ENCODE measurements at places on chromosomes 2 and 18.
A peak's percentile ranks its signal among the peaks of the same experiment; 100 is the strongest.

- no peak for DNase-seq
These were observed 36.1 kb downstream of the SDC1 start for GRCh38 chr2:20188851-20189250.

GRCh38 chr2:12507295-12507694 lies 209.4 kb upstream of the TRIB2 start:
- peak; percentile 93 for DNase-seq

GRCh38 chr18:79803611-79804051 lies 5.9 kb downstream of the KCNG2 start:
- DNase-seq = no peak

DNA sequence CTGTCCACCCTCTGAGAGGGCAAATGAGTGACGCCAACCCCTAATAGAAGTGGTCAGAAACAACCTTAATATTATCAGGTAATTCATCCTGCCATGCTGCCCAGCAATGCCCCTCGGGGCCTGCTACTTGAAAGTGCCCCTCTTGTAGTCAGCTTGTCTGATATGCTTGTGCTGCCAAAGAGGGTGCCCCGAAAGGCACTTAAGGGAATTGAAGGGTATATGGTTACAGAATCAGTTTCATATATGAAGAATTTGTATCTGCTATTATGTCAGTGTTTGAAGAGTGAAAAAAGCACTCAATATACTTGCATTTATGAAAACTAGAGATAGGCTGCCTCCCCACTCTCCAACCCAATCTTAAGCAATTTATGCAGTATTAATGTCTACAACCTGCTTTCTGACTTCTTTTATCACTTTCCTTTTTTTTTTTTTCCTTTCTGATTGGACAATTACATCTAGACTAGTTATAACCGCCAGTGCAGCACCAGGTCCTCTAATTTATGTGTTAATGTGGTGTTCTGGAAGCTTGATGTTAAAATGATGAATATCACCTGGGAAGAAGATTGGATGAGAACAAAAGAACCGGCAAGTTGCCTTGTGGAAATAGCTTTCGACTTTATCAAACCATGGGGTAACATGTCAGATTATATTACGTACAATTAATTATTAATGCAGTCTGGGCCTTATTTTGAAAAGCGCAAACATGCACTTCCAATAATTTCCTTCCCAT lies 646.9 kb upstream of the ACVR2A start:
- DNase-seq = no peak

GRCh38 chr2:63861220-63861822 lies 19.6 kb downstream of the UGP2 start:
- DNase-seq = peak; percentile 48

DNA sequence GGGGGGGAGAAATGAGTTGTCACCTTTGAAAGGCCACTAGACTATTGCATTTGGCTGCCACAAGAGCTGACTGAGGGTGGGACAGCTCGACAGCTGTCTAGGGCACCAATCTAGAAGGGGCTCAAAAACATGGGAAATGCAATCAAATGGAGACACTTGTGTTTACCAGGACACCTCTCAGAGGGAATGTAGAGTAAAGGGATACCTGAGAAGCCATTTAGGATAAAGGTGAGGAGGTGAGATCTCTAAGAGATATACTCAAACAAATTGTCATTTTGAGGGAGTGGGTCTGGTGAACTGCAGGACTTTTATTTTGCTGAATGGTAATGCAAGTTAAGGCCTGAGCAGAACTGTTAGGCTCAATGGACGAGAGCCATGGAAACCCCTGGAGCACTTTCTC lies 159.8 kb downstream of the DDX1 start:
- no peak for DNase-seq

DNA sequence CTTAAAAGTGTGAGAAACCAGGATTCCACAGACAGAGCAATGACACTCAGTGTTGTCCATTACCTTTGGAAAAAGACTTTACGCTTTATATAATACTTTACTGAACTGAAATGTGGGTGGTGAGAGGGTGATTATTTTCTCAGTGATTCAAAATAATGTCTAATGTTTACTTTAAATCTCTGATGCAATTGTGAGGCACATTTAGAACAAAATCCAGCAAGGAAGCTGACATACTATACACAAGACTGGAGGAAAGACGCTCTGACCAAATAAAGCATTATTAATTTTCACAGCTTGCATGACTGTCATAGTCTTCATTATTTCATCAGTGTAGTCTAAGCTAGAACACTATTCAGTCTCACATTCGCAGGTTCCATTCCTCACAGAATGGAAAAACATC lies 34.1 kb upstream of the STAT1 start:
- DNase-seq = no peak

GRCh38 chr2:67936969-67937368 lies 125.8 kb downstream of the C1D start:
- no peak for DNase-seq

DNA sequence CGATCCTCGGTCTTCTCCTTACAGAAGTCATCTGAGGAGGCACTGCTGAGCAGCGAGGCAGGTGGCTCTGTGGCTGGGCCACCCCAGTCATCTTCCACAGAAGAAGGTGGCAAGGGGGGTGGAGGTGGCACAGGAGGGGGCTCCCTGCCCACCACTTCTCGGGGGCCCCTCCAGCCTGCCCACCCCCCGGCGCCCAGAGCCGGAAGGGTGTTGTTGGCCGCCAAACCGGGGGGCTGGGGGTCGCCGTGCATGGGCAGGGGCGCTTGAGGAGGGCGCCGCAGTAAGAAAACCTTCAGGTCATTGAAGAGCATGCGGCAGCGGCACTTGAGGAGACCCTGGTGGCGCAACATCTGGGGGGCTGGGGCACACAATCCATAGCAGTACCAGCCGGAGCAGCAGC lies 2.5 kb downstream of the MARCHF4 start:
- DNase-seq = no peak

- DNase-seq = no peak
These were observed 87.4 kb downstream of the COL6A3 start for GRCh38 chr2:237326266-237327171.

DNA sequence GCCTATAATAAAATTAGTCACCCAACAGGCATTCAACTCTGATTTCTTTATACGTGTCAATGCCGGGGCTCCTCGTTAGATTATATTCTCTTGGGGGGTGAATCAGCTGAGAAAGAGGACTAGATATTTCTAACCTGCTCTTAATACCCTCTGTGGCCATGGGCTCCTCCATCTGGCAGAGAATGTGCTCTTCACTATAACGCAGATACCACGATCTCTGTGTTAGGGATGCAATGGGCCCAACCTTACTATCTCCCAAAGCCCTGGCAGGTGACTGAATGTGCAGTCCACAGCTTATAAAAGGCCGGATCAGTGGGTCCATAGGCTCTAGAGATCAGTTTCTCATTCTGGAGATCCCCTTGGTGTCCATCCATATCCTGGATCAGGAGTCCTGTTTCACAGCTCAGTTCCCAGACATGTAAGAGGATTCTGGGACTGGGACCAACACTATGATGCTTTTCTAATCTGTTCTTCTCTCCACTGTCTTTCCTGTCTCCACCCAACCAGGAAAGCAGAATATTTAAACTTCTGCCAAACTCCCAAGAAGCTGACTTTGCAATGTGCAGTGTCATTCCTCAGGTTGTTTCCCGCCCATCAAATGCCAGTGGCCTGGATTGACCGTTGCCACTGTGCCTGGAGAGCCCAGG lies 71.4 kb upstream of the CELF4 start:
- no peak for DNase-seq

DNA sequence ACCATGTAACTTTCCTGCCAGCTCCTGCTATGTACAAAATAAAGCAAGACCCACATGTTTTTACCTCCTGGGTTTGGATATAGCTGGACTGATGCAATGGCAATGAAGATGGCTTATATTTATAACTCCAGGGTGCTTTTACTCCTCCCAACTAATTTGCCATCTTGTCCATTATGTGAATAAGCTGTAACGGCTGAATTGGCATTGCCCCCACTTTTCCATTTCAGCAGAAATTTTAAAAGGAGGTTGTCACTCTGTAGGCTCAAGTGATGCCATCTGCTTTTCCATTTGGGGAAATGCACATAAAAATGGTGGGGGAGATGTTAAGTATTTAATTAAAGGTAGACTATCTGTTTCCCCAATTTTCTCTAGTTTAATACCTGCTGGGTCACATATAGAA lies 345.5 kb downstream of the ERBB4 start:
- DNase-seq = no peak

DNA sequence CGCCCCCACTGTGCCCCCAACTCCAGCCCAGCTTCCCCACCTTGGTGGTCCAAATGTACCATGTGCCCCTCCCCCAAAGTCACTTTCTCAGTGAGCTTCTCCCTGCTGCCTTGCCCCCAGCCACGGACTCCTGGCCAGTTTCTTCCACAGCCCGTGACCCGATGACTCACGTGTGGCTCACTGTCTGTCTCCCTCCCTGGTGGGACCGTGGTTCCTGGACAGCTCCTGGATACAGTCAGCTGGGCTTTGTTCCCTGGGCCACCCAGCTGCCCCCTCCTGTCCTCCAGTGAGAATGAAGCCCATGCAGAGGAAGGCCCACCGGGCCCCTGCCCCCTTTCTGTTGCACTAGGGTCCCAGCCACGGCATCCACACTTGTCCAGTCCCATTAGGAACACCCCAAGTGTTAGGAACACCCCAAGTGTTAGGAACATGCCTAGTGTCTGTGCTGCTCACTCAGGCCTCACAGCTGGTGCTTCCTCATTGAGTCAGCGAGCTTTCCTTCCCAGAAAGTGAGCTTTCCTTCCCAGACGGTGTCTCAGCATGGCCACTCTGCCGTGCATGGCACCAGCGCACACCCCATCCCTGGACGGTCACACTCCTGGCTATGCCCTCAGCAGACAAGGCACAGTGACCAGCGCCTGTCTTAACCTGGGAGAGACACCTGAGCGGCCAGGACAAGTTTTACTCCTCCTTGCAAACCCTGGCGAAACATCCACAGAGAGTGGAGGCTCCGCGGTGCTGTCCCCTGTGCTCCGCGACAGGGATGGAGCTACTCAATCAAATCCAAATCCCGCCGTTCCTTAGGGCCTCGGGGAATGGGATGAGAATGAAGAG lies 44.8 kb upstream of the CTDP1 start:
- DNase-seq = no peak

- no peak for DNase-seq
These were observed 89.9 kb upstream of the CDCA7 start for GRCh38 chr2:173264603-173265366.

DNA sequence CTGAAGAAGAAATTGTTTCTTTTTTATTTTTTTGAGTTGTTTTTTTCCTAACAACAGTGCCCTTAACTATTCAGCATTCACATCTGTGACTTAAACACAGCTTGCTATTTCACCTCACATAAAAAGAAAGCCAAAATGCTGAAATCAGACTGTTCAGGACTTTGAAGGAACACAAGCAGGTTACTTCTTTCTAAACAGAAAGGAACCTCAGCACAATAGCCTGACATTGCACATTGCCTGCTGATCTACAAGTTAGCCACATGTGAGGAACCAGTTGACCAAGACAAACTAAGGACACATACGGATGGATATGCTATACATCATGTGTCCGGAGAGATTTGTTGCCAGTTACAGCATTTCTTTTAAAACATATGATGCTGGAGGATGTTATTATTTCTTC lies 331.1 kb downstream of the FSIP2 start:
- no peak for DNase-seq

DNA sequence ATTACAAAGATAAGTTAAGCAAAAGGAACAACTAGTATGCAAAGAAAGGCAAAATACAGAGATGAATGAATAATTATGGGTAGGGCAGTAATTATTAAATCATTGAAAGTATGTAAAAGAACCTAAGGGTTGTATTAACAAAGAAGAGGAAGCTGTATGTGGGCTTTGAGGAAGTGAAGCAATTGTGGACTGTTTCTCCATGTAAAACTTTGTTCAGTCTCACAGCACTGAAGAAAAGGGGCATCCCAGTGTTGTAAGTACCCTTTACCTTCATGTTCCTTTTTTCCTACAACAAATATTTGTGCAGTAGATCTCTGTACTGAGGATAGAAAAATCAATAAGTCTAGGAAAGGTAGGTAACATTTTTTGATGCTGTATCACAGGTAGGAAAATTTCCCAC lies 388.7 kb upstream of the NRP2 start:
- DNase-seq = no peak

DNA sequence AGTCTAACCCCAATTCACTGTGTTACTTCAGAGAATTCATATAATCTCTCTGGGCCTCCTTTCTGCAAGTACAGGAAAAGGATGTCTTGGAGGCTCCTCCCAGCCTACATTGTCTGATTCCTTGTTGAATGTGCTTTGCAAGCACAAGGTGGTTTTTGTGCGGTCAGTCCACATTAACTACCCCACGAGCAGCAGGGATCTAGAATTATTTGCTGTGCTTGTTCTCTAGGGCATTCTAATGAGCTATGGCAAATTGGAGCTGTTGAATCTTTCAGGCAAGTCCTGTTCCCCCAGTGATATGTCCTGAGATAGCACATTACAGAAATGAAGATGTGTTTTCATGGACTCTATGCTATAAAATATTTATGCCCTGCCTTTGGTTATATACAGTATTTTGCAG lies 349.4 kb downstream of the SLC4A3 start:
- DNase-seq = no peak

DNA sequence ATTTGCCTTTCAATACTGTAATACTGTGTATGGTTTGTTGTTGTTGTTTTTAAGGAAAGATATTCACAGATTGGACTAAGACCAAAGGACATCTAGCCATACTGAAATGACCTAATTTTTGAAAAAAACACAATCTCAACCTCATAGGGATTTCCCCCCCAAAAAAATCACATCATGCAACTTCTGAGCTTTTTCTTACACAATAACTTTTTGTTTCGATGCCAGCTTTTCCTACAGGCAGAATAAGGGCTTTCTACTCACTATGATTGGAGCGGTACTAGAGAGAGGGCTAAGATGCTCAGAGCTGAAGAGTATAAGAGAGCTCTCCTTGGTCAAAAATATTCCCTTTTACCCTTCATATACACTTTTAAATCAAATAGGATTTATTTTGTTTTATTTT lies 32.4 kb upstream of the SLC3A1 start:
- no peak for DNase-seq

- peak; percentile 99 for DNase-seq
These were observed 6.0 kb upstream of the SLC35F6 start for GRCh38 chr2:26757873-26758789.

DNA sequence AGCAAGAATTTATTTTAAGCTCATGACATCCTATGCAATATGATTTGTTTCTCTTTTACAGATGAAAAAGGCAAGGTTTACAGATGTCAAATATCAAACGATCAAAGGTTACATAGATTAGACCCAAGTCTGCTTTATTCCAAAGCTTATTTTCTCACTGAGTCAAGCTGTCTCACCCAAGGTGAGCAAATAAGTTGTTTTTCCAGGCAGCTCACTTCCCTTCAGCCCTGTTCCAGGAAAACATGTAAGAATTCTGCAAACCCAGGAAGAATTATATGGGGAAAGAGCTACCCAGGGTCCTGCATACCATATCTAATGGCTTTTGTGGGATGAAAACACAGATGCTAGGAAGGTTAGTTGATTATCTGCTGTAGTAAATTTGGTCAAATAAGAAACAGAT lies 57.7 kb upstream of the SCN9A start:
- no peak for DNase-seq

- no peak for DNase-seq
These were observed 124.9 kb downstream of the PLB1 start for GRCh38 chr2:28620801-28621171.

DNA sequence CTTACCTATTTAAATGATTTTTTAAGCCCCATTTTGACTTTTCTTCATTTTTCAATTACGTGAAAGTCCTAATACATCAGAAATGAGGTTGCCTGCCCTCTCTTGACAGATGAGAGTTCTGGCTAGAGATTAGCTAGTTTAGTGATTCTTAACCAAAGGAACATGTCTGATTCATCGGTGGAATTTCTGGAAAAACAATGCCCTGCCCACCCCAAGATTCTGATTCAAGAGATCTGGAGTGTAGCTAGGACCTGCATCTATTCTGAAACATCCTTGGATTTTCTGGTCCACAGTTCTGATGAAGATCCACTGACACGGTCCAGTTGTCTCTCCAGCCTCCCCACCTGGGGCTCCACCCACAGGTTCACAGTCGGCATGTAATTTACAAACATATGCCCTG lies 111.2 kb downstream of the KLF7 start:
- peak; percentile 21 for DNase-seq

Data from HT1080 (cell line).